Gastroesophageal sphincter (tissue), 4 donors: ENCODE measurements at places on chromosomes 2 and 18. TPM values are rescaled to one million over a fixed set of nuclear protein-coding genes. Genes with fewer than 3 reads are reported as not detected.
A peak's percentile ranks its signal among the peaks of the same experiment; 100 is the strongest.

Gene CPLX4
- not detected for total RNA-seq

Gene PPP1R1C
- not detected for total RNA-seq

Gene NCKAP5
- 0.39 TPM for total RNA-seq

DNA sequence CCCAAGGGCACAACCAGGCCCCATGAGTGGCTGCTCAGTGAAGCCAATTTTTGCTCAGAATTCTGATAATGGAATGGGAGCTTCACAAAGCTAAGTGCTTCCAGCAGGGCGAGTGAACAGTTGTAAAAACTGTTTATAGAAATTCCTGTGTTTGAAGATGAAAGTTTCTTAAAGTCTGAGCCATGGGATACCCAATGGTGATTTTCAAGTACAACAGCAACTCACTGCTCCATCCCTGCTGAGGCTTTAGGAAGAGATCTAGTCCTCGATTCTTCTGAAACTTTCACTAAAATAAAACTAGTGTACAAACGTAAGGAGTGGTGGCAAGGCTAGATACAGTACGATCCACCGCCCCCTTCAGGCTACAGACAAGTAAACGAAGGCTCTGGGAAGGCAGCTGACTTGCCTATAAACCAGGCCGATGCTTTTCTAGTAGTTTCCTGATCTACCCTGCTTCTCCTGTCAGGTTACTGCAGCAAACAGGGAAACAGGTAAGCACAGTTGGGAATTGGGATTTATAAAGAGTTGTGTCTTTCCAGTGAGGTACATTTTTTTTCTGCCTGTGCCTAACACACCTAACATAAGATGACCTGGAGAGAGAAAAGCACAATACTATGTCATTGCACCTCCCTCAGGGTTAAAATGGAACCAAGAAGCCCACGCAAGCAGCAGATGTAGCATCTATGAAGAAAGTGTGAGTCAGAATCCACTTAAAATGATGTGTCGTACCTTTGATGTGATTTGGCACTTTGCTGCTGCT, 108.7 kb downstream of the UXS1 start:
- ATAC-seq, result no peak

DNA sequence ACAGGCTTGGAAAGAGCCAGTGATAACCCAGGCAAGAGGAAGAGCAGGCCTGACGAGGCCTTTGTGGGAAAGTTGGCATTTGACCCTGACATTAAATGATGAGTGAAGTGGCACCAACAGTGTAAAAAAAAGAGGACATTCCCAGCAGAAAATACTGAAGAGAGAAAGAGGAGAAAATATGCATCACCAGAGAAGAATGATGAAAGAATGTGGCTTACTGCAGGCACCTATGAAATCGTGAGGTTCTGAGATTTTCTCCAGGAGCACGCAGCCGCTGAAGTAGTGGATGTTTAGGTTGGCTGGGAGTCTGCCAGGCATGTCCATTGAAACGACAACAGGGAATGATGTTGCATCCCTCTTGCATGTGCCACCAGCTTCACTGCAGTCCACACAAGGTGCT, 13.8 kb downstream of the EHD3 start:
- no peak for ATAC-seq

DNA sequence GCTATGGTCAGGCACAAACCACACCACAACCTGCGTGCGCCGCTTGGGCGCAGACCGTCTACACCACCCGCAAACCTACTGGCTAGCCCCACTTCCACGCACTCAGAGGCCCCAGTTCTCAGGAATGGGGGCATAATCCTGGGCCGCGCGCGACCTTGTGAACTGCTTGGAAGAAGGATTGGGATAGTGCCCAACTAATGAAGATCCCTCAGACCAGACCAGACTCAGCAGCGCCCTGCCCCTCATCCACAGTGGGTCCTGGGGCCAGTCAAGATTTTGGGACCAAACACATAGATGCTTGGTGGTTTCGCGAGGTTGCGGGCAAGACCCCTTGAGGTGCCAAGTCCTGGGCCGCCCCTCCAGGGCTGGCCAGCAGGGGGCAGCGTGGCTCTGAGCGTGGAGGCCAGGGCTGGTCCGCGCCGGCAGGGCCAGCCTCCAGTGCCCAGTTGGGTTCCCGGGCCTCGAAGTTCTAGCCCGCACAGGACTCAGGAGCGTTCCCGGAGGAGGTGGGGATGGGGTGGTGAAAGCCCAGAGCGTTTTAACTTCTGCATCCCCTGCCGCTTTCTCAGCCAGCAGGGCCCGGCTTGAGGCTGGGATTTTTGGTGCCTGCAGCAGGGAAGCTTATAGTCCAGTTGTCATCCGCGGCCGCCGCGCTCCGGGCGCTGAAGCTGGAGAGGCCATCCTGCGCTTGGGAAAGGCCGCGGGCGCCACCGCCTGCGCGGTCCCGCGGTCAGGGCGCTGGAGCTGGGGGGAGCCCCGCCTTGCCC, 8.3 kb downstream of the OSR1 start:
- ATAC-seq, result peak; percentile 19

DNA sequence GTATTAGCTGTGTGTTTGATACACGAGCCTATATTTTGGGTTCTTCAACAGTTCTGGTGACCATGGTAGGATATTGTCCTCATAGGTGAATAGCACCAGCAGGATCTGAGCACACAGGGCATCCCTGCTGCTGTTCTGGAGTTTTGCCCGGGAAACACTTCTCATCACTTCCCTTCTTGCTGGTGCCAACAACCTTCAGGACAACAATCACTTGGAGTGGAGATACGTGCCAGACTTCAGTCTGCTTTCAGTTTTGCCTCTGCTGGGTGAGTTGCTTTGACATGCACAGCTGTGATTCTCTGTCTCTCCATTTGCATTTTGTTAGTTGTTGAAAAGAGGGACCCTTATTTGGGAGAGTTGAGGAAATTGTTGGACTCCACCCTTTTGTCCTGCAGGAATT, 1347.2 kb upstream of the DDX18 start:
- ATAC-seq, result no peak
